ENCODE measurements at places on chromosomes 16 and 17.

DNA sequence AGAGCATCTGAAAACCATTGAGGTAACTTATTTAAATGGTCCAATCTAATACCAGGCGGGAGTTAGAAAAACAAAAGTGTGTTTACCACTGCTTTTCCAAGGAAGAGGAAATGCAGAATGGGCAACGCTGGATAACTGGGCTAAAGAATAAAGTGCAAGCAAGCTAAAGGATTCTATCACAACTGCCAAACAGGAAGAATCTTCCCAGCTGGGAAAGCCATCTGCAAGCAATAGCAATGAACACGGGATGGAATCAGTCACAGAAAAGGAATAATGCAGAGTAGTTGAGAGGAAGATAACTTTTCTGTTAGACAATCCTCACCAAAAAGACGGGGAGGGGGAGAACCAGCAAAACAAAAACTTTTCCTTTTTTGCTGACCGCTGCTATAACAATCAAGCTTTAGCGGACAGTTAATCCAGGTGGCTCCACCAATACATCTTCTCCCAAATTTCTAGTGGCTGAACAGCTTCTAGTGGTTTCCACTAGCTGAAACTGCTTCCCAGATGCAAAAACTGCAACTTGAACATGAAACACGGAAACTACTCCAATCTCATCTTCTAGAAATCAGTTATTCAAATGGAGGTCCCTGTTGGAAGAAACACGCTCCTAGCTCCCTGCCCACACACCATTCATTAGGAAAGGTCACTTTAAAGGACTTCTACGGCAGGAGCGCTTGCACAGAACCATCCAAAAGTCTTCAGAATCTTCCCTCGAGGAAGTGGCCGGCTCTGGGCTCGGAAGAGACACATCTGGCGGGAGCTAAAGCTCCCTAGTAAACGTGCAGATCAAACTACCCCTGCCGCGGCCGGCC is 929 bp downstream of the TMEM11 start:
- no peak for DNase-seq

DNA sequence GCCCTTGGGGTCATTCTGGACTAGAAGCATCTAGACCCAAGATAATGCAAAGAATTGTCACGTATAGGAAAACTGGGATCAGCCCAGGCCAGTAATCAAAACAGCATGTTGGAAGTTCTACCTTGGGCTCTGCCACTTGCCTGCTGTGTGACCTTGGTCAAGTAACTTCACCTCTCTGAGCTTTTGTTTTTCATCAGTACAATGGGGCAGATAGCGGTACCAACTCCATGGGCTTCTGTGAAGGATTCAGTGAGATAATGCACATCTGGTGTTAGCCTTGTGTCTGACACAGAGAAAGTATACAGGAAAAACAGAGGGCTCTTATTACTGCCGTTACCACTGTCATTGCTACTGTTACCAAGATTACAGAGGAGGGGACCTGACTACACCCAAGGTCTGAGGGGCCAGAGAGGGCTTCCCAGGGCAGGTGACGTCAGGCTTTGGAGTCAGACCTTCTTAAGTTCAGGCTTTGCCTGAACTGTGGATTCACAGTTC is 24.6 kb downstream of the CMIP start:
- DNase-seq, result no peak

DNA sequence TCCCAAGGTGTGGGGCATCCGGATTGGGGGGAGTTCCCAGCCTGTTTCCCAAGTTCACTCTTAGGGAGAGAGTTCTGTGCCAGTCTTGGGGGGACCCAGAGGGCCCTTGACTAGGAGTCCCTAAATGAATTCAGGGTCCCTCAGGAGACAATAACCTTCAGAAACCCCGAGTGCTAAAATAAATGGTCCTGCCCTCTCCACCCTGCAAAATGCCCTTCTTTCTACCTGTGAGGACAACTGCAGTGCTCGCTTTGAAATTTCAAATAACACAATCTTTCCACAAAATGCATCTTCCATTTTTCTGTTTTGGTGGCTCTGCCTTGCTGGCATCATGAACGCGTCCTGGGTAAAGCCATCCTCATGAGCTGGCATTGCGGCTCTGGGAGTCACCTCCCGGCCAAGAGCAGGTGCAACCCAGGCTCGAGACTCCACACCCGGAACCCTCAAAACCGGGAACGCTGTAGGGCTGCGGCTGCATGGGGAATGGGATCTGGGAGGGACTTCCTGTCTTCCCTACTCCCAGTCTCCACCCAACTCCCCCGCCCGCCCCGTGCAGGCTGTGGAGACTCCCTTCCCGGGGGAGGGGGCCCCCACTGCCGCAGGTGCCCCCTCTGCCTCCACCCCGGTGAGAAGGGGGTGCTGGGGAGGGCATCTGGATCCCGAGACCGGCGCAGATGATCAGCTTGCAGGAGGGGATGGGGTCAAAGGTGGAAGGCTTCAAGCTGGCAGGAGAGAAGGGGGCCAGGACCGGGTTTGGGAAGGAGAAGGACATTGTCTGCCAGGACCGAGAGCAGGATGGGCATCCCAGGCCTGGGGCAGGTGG is at the start of gene ZNF205:
TSS of gene ZNF205 (plus strand) at position 529 of the 823 bp plus-strand sequence. CDS start 845 bp downstream, outside the sequence.
- no peak for DNase-seq

GRCh38 chr17:75694536-75694935 is 26.7 kb upstream of the ITGB4 start:
- no peak for DNase-seq

GRCh38 chr17:77488531-77489238 is 347.9 kb downstream of the SEC14L1 start:
- no peak for DNase-seq

All from GM04504 (cell line).